ENCODE measurements at places on chromosomes 3 and 15. TPM values are rescaled to one million over a fixed set of nuclear protein-coding genes. Genes with fewer than 3 reads are reported as not detected.

GRCh38 chr3:41684797-41685735 is 276.8 kb downstream of the ULK4 start:
- DNase-seq = no peak

- DNase-seq = no peak
Observed at GRCh38 chr3:57557085-57557537, 1.0 kb downstream of the PDE12 start.

LYZL4 gene
- not detected for total RNA-seq

- no peak for DNase-seq
Observed at GRCh38 chr15:57943171-57943570, 122.3 kb downstream of the ALDH1A2 start.

DNA sequence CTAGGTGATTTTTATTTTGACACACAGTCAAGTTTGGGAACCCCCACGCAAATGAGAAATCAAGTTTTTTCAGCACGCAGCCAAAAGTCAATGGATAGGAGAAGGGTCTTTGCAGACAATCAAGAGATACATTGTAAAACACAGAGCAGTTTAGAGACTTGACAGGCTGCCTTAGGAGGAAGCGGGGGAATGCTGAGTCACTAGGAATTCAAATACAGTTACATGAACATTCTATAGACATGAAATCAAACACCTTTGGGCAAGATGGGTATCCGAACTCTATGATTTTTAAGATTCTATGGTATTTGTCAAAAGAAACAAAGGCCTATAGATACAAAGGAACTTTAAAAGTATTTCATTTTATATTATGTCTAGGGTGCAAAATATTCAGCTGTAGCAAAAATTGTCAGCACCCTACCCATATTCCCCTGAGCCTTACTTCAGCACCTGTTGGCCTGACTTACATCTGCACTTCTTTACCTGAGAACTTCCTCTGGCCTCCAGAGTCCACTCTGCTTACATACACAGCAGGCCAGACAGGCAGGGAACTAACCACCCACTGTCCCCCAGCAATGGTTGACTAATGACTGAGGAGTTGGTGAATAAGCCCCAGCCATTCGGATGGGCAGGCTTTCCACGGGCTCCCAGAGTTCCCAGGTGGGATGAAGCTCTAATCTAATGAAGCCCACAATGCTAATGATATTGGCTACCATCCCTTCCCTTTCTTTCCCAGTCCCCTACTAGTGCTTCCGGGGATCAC is 289.3 kb upstream of the RORA start:
- DNase-seq = no peak

GRCh38 chr3:27963519-27963918 is 241.4 kb upstream of the EOMES start:
- DNase-seq = no peak

ARPP21 gene
- total RNA-seq = 101 TPM

BSN gene
- total RNA-seq = 0.95 TPM

DNA sequence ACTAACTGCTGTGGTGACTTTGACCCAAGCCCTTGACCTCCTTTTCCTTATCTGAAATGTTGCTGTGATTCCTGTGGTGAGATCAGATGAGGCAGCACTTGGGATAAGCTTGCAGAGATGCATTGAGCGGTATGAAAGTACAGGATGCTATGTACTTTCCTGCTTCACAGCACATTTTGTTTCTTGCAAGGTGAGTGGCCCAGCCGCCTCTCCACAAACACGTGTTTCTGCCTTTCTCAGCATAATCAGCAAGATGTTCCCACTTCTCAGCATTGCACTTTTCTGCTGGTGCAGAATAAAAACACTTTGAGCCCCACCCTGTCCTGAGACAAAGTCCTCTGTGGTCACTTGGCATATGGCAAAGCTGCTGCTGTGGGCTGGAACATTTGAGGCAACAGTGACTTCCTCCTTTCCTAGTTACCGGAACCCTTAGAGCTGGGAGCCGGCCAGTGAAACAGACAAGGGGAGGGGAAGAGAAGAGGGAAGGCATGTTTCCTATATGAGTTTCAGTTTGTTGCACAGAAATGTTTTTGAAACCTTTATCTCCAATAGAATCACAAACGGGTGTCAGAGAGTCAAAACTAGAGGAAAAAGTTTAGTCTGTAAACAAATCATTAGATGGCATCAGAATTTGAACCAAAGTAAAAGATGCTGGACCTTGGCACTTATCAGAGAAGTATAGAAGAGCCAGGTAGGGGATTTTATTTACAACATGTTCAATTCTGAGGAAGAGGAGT is 5.0 kb downstream of the NUDT16 start:
- peak; percentile 77 for DNase-seq

GRCh38 chr15:48222627-48223026 is 16.5 kb downstream of the SLC12A1 start:
- DNase-seq = no peak

- no peak for DNase-seq
Observed at GRCh38 chr3:13075318-13075717, 2.1 kb upstream of the IQSEC1 start.

DNA sequence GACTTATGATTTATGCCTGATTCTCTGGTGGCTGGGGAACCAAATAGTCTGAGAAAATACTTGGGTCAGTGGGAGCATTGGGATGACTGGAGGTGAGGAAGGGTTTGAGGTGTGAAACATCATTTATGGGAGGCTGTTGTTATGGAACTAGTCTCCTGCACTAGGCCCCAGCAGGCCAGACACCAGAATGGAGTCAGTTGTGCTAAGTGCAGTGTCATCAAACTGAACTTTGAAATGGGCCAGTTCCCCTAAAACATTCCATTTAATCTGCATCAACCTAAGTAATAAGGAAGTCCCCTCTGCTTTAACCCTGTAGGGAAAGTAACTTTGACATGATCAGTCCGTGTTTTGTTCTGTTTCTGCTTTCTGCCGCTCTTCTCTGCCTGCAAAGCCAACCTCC is 44.9 kb upstream of the KLHL25 start:
- DNase-seq = no peak

- no peak for DNase-seq
Observed at GRCh38 chr3:163541629-163542028, 1536.7 kb downstream of the SI start.
